ENCODE measurements at places on chromosomes 3 and 15. TPM values are rescaled to one million over a fixed set of nuclear protein-coding genes. Genes with fewer than 3 reads are reported as not detected.

- no peak for DNase-seq
Observed at GRCh38 chr3:61628636-61629035, 67.3 kb downstream of the PTPRG start.

GRCh38 chr3:62027241-62027640 is 346.1 kb downstream of the FEZF2 start:
- DNase-seq, result no peak

- DNase-seq, result no peak
Observed at GRCh38 chr15:100810831-100811230, 68.8 kb upstream of the ALDH1A3 start.

Gene PRR20G
- polyA plus RNA-seq, result not detected

- no peak for DNase-seq
Observed at GRCh38 chr3:128996200-128996599, 2.3 kb upstream of the CFAP92 start.

DNA sequence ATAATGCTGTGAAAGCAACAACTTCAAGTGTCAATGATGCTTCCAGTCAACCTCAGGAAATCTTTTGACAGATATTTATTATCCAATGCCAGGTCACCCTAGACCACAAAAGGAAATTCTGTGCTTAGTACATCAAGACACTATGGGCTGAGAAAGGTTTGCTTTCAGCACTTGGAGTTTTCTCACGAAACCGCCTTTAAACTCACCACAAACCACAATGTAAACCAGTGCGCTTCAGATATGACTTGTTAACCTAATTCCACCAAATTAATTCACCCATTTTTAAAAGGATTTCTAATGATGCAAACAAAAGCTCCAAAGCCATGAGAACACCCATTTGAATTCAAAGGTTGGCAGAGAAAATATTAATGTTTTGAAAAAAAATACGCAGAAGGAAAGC is 292.9 kb upstream of the NR2F2 start:
- no peak for DNase-seq

DNA sequence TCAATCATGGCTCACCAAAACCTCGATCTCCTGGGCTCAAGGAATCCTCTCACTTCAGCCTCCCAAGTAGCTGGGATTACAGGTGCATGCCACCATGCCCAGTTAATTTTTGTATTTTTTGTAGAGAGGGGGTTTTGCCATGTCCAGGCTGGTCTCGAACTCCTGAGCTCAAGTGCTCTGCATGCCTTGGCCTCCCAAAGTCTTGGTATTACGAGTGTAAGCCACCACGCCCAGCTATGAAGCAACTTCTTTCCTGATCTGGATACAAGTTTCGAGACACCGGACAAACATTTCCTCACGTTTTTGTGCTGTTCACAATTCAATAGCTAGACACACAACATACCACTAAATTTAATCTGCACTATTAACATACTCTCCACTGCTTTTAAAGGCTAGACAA is 3.4 kb upstream of the SYNM start:
- DNase-seq, result no peak

GRCh38 chr3:179589143-179589542 is 15.3 kb downstream of the MRPL47 start:
- no peak for DNase-seq

DNA sequence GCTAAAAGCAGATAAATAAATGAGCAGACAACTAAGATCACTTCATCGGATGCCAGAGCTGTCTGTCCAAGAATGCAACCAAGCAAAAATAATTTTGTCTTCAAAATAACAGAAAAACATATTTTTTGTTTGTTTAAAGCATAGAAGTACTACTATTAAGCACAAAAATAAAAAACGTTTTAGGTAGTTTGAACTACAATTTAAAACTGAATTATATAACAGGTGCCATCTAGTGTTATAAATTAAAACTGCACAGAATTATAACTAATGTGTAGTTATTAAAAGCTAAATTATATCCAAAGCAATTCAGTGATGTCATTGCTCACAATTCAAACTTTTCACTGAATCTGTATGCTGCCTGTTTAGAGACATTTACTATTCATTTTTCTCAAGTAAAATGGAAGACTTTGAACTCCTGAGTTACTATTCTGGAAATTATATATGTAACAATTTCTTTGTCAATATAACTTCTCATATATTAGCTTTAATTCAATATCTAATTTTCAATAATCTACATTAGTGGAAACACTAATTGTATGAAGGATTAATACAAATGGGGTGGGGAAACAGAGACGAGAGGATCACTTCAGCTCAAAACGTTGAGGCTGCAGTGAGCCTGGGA is 29.5 kb downstream of the LINS1 start:
- DNase-seq, result peak; percentile 19

Gene HRH1
- polyA plus RNA-seq, result 6.8 TPM

DNA sequence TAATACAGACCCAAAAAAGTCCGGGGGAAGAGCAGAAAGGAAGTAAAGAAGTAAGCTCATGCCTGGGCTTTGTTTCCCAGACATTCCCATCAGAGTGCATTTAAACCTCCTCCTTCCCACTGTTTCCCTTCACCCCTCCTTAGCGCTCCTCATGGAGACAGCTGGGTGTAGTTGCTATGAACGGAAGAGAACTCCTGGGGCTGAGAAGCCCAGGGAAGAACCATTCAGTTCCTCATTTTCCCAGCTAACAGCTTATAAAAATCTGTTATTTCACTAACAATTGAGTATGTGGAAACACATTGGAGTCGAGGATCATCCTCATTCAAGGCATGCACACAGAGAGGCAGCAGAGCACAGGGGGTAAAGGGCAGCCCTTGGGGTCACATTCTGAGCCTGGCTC is 299.3 kb downstream of the SHQ1 start:
- no peak for DNase-seq

- DNase-seq, result no peak
Observed at GRCh38 chr3:49383387-49383786, 25.2 kb upstream of the GPX1 start.

DNA sequence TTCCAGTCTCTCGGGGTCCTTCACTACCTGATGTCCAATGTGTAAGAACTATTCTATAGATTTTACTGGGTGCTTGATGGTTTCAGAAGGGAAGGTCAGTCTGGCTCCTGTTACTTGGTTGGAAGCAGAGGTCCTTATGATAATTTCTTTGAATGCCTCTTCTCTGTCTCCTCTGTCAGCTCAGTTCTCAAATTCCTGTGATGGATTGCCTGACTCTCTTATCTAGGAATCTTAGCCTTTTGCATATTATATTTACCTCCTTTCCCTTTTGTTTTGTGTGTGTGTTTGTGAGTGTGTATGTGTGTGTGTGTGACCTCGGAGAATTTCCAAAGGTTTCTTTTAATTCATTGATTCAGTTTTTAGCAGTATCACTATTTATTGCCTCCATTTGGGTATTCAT is 88.2 kb downstream of the ARNT2 start:
- DNase-seq, result no peak

GRCh38 chr3:124209426-124209825 is 217.5 kb upstream of the ROPN1 start:
- DNase-seq, result no peak

Gene CCDC51
- 13.5 TPM for polyA plus RNA-seq

DNA sequence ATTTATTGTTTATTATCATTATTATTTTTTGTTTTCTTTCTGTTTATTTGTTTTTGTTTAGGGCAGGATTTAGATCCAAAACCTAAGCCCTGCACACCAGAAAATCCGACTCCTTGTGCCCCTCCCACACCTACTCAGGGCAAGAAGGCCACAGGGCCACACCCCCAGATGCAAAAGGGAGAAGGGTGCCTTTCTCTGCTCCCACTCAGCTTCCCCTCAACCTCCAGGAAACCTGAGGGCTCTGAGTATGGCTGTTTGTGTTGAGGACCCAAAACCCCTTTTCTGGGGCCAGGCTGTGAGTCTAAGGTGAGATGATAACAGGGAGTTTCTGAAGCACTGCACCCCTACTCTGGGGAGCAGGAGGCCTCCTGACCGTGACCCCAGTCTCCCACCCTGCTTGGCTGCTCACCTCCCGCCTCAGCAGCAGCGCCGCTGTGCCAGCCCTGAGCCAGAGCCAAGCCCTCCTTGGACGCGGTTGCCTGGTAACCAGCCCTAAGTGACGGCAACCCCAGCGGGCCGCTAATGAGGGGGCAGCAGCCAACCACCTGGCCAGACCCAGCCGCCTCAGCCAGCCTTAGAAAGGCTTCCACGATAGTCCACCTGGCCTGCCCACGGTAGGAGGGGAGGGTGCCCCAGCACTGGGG is 6.4 kb upstream of the C15orf39 start:
- DNase-seq, result no peak

Gene CPN2
- polyA plus RNA-seq, result 0.09 TPM

Measured in muscle of arm (tissue), 14 donors.